ENCODE measurements at places on chromosomes 4 and X.
A peak's percentile ranks its signal among the peaks of the same experiment; 100 is the strongest.

DNA sequence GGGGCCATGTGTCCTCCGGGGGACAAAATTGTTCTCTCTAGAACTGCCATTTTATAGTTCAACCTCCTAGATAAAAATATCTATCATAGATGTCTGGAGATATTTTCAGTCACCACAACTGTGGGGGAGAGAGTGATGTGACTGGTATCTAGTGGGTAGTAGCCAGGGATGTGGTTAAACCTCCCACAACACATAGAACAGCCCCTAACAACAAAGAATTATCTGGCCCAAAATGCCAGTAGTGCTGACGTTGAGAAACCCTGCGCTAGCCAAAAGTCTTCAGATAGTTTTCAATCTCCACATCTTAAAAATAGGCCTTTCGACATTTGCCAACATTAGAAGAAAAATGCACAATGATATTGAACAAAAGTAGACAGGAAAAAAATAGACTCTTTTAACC is 19.0 kb upstream of the SUPT20HL2 start:
- DNase-seq: no peak

DNA sequence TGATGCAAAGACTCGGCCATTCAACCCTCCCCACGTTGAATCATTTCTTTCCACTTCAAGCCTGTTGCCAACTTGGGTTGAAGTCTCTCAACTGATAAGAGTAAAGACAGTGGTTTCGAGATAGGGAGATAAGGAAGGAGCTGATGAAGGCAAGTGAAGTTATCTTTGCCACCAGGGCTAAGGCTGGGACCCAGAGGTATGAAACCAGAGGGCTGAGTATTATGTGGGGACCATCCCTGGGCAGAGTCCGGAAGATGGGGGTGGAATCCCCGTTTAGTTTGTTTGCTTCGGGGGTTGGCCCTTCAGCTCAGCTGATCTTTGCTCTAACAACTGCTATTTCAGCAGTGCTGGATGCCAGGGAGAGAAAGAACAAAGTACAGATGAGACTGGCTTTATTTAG is 2.3 kb upstream of the XPNPEP2 start:
- no peak for DNase-seq

DNA sequence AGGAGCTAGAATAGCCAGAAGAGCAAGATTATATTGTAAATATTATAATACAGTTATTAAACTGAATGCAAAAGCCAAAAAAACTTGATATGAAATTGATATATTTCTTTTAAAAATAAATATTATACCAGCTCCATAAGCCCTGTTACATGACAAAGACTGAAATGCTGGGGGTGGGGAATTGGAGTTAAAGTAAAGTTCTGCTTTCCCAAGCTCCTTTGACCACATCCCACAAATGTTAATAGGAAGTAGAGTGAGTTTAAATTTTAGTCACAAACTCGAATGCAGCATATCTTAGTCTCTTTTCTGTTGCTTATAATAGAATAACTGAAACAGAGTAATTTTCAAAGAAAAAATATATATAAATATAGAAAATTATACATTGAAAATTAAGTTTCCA is 46.9 kb upstream of the NFKB1 start:
- DNase-seq: no peak

DNA sequence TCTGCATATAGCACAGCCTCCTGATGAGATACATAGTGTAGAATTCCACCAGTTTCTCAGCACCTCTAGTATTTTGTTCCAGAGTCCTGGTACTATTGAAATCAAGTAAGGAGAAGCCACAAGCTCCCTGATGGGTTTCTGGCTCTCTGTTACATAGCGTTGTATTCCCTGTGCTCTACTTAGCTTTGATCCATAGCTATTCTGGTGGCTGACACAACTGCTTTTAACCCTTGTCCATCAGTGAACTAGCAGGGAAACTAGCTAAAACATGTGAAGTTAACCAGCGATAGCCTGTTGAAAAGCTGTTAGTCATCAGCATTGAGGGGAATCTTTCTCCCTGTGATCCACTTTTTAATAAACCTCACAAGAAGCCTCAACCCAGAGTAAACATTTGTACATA is 26.9 kb downstream of the NIPAL1 start:
- DNase-seq: no peak

DNA sequence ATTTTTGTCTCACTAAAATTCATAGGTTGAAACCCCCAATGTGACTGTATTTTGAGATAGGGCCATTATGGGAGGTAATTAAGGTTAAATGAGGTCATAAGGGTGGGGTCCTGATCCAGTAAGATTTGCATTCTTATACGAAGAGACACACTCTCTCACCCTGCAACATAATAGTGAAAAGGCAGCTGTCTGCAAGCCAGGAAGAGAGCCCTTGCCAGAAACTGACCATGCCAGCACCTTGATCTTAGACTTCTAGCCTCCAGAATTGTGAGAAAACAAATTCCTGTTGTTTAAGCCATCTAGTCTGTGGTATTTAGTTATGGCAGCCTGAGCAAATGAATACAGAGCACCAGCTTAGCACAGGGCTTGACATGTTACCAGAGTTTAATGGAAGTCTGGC is 17.5 kb upstream of the IGSF1 start:
- DNase-seq: no peak

DNA sequence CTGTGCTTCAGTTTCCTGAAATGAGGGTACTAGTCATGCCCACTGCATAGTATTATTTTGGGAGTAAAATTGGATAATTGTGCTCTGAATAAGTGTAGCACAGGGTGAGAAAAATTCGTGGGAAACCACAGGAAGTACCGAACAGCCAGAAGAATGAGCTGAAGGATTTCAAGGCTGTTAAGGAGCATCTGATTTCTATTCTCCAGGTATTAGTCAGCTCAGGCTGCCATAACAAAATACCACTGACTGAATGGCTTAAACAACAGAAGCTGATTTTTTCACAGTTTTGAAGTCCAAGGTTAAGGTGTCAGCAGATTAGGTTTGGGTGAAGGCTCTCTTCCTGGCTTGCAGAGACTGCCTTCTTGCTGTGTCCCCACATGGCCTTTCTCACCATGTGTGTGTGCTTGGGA is 41.9 kb downstream of the WWC2 start:
- DNase-seq: no peak

DNA sequence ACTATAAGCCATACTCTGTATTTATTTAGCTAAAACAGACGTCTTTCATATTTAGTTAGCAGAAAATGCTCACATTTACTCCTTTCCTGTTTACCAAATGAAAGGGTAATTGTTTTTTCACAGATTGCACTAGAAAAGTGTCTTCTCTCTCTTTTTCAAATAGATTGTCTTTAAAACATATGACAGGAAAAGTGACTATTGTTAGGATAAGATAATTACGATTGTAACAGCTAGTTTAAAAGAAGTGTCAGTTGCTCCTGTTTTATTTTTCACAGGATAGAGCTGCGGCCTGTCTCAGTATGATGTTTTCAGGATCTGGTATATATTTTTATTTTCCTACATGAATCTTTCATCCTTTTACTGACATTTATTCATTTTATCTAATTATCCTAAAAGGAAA is 353.5 kb downstream of the FBXO8 start:
- DNase-seq: no peak

- DNase-seq: no peak
Measured at GRCh38 chrX:52265713-52266112, 81.0 kb downstream of the MAGED4 start.

DNA sequence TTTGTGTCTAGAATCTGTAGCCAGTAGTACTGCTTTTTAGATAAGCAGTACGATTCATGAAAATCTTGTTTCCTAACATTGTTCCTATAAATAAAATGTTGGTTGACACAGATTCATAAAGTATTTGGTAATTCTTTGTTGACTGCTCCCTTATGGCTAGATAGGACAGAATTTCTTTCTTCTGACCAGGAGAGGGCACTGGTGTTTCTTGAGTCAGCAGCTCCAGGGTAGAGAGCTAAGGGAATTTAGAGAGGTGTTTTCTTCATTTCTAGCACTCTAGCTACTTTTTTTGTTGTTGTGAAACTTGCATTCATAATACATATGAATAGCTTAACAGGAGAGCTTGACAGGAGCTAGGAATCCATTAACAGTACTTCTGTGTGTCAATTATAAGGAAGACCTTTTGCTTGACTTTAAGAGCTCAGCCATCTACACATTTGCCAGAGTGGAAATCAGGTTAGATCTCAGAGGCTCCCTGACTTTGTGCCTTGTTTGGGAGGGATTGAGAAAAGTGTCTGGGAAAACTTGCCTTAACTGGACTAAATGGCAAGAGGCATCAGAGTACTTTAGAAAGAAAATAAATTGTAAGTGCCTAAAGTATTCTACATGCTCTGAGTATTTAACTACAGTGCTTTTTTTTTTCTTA is 756.1 kb downstream of the SH3BGRL start:
- DNase-seq: peak; percentile 17

DNA sequence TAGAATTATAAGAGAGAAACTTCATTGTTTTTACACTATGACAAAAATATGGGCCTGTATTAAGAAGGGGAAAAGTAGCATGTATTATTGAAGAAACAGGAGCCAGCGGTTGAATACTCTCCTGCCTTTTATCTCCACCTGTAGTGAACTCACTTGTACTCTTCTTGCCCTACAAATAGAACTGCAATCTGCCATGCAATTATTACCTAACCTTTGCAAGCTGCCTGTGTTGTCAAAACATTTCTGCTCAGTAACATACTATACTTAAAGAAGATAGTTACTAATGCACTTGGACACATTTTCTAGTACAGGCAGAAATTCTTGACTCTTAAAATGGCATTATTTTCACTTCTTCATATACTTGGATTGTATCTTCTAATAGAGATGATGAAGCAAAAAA is 818.4 kb upstream of the GRID2 start:
- no peak for DNase-seq

DNA sequence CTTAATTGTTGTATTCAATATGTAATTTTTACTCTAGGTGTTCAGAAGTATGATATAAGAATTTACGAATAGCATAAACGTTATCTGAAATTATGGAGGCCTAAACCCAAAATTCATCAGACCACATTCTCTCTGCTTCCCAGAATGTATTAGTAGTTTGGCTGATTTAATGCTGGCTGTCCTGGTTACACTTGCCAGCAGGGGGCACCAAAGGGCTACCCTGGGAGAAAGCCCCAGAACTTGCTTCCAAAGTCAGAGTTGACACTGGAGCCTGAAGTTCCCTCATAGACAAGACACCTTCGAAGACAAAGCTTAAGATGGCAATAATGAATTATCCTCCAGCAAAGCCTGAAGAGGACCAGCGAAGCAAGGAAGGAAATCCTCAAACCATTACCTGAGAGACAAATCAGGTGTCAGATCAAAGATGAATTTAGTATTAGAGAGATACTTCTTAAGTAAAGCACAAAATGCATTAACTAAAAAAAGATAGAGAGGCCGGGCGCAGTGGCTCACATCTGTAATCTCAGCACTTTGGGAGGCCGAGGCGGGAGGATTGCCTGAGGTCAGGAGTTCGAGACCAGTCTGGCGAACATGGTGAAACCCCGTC is 11.3 kb upstream of the ANOS1 start:
- DNase-seq: no peak

DNA sequence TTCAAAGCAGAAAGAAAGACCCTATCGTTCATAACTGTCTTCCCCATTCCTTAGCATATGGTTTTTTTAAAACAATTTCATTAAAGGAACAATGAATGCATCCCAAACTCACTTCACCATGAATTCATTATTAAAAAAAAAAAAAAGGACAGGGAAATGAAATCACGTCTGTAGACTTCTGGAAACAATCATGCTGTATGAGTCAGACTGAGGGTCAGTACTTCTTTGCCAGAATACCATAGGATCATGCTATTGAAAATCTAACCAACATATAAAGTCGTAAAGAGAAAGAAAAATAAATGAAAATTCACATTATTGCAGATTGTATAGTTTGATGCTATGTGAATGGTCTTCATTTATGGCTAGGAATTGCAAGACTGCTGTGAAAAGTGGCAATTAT is 144.4 kb downstream of the PCDH18 start:
- DNase-seq: no peak

DNA sequence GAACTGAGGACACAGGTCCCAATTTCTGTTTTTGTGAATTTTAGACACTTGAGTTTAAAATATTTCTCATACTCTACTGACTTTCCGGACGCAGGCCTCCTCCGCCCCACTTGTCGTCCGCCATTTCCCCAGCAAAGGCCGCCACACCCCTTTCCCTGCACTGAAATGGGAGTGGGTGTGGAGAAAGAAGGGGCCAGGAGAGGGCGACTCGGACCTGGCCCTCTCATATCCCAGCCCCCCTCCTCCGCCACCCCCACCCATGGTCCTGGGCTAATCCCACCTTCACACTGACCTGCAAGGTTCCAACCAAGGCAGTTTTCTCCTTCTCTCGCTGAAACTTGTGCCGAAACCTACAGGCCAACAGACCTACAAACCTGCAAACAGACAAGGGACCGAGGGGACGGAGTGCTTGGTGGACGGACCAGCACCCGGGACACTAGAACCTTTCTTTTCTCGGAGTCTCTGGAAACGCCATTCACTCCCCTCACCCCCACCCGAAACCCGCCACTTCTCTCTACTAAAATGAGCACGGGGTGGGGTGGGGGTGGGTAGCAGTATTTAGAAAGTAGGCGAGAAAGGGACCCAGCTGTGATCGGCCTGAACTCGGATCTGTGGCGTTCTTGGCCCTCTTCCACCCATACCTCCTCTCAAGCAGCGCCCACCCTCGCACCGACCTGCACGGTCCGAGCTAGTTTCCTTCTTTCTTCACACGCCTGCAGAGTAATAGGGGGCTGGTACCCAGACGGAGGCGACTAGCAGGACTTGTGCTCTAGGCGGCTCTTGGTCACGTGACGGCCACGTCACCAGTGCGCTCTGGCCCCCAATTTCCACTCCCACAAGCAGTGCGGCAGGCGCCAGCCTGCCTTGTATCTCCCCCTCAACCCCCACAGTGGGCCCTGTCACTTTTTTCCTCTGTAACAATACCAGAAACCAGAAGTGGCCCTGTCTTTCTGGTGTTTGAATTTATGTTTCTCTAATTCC is at the start of gene ARMCX6:
TSS of gene ARMCX6 (minus strand) at position 790 of the 981 bp plus-strand sequence. CDS start 1,380 bp downstream, outside the sequence.
- peak; percentile 82 for DNase-seq

DNA sequence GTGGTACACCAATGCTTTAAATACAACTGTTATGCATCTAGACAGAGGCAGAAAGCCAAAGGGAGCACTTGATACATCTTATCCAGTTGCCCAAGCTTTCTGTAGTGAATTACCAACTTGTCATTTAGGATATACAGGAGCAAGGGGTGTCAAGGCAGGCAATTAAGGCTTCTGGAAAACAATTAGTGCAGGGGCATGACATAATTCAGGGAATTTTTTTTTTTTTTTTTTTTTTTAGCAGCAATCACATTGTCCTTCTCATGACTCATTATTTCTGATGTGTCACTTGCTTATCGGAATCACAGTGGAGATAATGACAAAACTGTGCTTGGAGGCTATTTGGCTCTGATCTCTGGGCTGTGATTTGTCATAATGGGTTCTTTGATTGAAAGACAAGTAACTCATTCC is 259.5 kb downstream of the ARHGAP24 start:
- peak; percentile 79 for DNase-seq

DNA sequence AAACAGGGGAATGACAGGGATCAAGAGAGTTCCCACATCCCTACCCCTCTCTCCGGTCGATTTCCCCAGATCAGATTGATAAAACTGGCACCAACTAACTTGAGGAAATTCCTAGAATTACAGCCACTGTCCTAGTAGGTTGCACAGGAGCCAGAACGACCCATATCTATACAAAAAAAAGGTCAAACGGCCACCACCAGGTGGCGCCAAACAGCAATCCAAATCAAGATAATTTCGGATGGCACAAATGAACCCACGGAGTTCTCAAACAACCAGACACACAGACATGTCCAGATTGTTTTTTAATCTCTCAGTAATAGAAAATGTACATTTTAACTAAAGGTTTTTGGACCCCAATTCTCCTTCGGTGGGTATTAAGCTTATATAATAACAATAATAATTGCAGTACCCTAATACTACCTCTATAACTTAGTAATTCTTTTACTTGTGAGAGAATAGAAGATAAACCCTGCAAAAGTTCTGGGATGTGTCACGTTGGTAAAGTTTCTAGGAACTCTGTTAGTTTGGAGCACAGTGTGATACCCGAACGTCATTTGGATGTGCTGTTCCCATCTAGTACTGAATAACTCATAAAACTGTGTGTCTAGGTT is 212.6 kb downstream of the SPOCK3 start:
- peak; percentile 91 for DNase-seq

Data from globus pallidus (tissue), 1 donor.